Stimulated activated CD4-positive, alpha-beta T cell treated with anti-CD3 and anti-CD28 coated beads, Interleukin-4, amount 100 ng/mL, for 48 hours (primary cell): ENCODE measurements at places on chromosomes 4 and X.

- no peak for DNase-seq
Observed at GRCh38 chr4:138111462-138112000, 130.6 kb downstream of the SLC7A11 start.

DNA sequence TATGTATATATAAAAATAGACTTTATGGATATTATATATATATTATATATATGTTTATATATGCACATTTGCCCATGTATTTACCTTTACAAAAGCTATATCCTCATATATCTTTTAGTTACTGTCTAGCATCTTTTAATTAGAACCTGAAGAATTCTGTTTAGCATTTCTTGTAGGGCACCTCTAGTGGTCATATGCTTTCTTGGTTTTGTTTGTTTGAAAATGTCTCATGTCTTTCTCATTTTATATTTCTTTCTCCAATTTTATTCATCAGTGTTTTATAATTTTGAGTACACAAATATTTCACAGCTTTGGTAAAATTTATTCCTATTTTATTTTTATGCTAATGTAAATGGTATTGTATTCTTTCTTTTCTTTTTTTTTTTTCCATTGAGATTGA lies 70.3 kb upstream of the SPIN4 start:
- DNase-seq, result no peak

DNA sequence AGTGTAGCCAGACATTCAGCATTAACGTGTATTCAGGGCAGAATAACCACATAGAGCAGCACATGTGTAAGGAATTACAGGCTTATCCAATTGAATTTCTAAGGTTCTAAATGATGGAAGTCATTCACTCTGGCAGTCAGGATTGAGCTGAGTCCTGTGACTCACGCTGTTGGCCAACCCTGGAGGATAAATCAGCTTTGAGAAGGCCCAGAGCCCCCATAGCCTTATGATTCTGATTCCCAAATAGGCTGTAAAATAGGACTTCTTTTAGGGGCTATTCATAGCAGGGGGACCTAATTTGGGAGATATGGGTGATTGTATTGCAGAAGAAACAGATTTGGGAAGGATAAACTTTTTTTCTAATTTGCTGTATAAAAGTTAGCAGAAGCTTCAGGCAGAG lies 8.1 kb upstream of the HPF1 start:
- DNase-seq, result no peak

DNA sequence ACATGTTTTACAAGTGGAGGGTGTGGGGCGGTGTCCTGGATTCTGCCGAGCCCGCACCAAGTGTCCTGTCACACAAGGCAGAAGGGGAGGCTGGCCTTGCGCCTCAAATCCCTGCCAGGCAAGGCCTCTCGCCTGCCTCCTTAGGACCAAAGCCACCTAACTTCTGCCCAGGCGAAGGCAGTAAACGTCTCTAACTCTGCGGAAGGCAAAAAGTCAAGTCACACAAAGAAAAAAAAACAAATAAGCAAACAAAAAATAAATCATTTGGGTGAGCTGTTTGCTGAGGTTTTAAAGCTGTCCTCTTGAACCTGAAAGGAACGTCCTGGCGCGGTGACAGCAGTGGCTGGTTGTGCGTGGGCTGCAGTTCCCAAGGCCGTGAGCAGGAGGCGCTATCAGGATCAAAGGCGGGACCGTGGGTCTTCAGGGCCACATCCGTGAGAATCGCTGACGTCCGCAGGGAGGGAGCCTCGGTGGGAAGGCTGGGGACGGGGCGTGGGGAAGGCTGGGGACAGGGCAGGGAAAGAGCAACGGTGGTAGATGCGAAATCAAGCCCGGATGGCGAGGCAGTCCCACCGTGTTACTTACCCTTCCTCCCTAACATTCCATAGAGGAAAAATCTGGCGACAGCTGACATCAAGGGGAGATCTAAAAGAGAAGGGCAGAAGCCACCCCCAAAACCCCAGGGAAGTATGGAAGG lies 99.1 kb downstream of the TRAPPC11 start:
- no peak for DNase-seq
